ENCODE measurements at places on chromosomes 11 and 22.

GRCh38 chr11:131219646-131220045 is 150.8 kb upstream of the NTM start:
- no peak for DNase-seq

DNA sequence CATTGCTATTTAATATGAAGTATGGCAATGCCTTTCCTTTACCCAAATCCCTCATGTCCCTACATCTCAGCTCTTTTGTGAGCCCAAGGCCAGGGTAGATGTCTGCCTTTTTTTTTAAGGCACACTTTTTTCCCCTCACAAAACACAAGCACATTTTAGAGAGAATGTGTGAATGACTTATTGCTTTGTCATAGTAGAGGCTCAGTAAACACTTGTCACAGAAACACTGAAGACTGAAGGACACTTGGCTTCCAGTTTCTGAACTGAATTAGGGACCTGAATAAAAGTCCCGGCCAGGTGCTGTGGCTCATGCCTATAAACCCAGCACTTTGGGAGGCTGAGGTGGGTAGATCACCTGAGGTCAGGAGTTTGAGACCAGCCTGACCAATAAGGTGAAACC is 2.9 kb upstream of the SCGB2A2 start:
- DNase-seq = no peak

- DNase-seq = no peak
These were observed 57.4 kb downstream of the JAM3 start for GRCh38 chr11:134126217-134126822.

GRCh38 chr11:3111466-3111865 is 53.6 kb downstream of the OSBPL5 start:
- no peak for DNase-seq

- no peak for DNase-seq
These were observed 43.9 kb upstream of the VPREB1 start for GRCh38 chr22:22200569-22201184.

DNA sequence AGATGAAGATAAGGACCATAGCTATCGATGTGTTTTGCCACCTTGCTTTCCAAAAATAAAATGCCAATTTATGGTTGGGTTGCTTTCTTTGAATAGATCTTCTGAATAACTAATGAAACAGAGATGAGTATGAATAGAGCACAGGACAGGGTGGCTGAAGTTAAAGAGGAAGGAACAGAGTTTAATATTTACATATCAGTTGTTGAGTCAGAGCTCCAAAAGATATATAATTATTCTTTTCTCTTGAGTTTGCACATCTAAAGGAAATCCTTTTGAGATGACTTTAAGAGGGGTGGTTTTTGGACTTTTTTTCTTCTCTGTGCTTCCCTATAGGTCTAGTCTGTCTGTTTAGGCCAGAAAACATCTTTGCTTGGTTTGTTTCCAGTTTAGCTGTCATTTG is 115.2 kb downstream of the DDX10 start:
- no peak for DNase-seq

DNA sequence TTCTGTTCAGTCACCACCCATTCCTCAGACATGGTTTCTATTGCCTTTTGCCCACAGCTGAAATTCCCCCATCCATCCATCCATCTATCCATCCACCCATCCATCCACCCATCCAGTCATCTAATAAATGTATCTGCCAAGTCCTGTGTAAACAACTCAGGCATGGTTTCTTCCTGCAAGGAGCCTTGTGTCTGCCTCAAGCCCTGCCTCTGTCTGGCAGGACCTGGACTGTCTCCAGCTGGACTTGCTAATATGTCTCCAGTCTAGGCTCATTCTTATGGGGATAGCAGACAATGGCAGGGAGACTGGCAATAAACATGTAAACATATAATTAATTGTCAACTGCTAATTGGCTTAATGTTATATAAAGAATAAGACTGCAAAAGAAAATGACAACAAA is 64.7 kb upstream of the AMPD3 start:
- no peak for DNase-seq

- no peak for DNase-seq
These were observed 7.9 kb upstream of the EHF start for GRCh38 chr11:34613015-34613414.
